ENCODE measurements at places on chromosomes 7 and 10.

GRCh38 chr10:94279835-94280709, 82.7 kb downstream of the NOC3L start:
- ATAC-seq: peak; percentile 92

- no peak for ATAC-seq
Observed at GRCh38 chr7:15836041-15836440, 149.6 kb upstream of the MEOX2 start.

DNA sequence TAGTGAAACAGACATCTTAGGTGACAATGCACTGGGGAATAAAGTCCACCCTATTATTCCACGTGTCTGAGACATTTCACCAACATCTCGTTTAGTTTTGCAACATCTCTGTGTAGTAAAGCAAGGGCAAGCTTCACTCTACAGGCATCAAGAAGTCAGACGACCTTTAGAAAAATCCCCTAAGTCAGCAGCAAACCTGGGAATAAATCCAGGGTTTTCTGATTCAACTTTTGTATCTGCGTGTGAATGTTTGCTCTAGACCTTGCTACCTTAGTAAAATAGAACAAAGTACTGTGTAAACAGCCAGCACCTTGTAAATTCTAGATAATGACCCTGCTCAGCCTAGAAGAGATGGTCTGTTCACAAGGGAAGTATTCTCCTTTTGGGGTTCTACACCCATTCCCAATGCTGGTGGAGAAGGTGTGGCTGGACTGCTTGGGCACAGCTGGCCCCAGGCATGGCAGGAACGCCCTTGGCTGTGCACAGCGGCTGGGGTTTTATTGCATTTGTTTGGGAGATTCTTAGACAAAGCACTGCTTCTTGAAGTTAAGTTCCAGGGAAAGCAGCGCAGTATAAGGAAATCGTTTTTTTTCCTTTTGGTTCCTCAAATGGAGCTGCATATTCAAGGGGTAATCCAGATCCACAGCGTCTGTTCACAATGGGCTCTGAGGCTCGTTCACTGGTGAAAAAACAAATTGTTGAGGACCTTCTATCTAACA, 38.3 kb upstream of the GALNTL5 start:
- ATAC-seq: no peak

DNA sequence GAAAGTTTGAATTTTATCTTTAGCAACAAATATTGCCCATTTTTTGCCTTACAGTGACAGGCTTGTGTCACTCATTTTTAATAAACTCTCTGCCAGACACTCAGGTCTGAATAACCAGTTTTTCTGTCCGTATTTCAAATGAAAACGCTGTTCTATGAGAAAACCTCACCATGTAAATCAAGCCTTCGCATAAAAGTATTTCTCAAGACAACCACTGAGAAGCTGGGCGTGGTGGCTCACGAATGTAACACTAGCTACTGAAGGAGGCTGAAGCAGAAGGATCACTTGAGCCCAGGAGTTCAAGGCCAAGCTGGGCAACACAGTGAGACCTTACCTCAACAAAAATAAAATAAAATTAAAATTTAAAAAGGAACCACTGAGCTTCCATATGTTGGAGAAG, 339.3 kb downstream of the PARD3 start:
- no peak for ATAC-seq

GRCh38 chr7:128032605-128033235, 1.5 kb upstream of the LRRC4 start:
- no peak for ATAC-seq

DNA sequence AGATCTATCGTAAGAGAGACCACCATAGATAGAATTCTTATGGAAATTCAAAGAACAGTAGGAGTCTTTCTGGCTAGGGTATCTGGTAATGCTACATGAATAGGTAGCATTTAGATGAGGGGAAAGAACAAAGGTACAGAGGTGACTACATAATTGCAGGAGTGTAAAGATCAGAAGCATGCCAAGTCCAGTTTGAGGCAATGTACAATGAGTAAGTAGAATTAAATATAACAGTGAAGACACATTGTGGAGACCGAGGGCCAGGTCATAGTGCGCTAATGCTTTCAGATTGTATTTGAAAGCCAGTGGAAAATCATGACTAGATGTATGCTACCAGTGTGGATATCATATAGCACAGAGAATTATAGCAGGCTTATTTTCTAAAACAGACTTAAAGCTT, 1611.6 kb upstream of the LRRTM3 start:
- ATAC-seq: no peak

GRCh38 chr10:95214369-95214768, 20.3 kb downstream of the ACSM6 start:
- no peak for ATAC-seq
